Lung microvascular endothelial cell (primary cell): ENCODE measurements at places on chromosomes 5 and 9.
A peak's percentile ranks its signal among the peaks of the same experiment; 100 is the strongest.

DNA sequence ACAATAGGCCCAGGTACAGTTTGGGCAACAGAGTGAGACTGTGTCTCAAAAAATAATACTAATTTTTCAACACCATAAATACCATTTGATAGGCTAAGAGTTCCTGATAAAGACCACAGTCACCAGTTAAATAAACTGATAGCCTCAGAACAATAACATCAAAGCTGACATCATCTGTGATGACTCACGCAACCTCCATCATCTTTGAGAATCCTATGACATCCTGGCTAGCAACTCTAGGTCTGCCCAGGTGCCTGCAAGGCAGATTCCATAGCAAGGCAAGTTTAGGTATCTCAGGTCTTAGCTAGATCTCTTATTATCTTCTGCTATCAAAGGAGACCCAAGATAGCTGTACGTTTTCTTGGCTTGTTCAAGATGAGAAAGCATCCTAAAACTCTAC, 30.5 kb upstream of the UBAP2 start:
- peak; percentile 57 for DNase-seq

DNA sequence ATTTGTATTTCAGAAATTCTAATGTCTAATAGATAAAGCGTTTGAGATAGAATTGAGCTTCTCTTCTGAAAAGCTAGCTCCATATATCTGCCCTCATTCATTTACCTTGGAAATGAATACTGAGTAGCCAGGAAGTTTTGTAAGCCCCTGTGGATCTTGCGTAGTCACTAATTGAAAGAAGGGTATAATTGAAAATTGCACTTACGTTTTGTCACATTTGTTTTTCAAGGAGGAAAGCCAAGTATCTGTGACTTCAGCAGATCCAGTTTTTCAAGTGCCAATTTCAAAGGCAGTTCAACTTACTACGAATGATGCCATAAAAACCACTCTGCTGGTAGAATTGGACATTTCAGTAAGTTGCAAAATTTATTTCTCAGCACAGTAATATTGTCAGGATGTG, 14.0 kb downstream of the MTRR start:
- no peak for DNase-seq

DNA sequence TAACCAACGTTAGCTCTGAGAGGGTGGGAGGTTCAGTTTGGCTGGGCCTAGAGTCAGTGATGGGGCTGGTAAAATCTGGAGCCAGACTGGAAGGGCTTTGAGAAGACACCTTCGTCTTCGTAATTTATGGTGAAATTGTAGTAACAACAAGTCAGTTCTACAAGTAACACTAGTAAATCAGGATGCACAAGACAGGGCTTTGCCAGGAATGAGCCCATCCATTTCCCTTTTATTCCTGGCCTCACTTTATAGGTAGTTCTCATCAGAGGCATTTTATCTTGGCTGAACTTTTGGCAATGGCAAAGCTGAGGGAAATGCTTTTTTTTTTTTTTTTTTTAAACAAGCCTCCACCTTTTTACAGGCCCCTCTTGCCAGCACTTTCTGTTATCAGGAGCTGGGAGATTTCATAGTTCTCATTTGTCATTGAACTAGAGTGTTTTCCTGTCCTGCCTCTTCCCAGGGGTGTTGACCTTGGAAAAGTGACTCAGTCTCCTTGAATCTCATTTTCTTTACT, 110.5 kb upstream of the KLF4 start:
- DNase-seq = peak; percentile 63

DNA sequence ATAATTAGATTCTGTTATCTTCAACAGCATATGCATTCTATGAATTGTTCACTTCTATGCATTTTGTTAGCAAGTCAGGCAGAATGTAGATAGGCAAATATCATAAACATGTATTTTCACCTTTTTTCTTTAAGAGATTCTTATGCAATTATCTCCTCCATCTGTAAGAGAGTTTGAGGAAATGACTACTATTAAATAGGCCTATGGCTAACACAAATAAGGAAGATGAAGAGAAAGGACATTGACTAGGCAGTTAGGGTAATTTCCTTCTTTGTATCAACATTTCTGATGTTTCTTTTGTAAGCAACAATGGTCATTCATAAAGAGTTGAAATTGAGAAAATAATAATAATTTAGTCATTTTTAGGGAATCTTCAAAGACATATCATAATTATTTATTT, 145.2 kb upstream of the CDH12 start:
- DNase-seq = no peak

DNA sequence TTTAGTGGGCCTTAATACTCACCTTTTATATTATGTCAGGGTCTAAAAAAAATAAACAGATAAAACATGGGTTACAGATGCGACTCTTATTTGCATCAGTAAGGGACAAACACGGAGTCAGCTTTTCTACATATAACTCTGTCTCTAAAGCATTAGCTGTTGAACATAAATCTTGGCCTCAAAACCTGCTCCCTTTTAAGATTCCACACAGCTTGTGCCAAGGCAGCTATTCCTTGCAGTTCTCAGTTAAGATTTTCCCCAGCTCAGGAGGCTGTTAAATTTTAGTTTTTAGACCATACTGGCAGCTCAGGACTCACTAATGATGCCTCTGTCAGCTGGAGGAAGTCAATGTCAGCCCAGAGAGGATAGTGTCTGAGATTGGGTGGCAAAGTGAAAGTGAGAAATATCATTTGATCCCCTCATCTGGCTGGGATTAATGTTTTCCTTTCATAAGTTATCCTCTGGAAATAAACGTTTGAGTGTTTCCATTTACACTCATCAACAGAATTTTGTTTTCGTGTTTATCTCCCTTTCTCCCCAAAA, 287.5 kb downstream of the ELAVL2 start:
- DNase-seq = no peak

GRCh38 chr5:132434416-132435286, 55.9 kb downstream of the IRF1 start:
- no peak for DNase-seq

DNA sequence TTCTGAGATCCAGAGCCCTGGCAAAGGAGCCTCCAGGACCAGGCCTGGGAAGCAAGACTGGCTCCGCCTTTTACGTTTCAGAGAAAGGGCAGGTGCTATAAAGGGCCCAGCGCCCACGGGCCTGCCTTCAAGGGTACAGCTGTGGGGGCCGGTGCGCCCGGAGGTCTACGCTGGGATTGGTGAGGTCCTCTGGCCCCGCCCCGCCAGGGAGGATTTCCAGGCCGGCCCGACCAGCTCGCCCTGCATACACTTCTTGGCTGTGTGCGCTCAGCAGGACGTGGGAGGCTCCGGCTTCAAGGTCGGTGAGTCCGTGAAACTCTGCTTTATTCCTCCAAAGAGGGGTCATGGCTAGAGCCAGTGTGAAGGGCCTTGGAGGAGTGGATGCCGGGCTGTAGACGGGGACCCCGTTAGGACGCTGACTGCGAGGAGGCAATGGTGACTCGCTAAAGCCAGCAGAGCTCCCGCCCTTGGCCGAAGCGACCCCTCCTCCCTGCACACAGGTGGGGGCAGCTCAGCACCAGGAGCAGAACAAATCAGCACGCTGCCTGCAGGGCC, at the start of gene CKMT2:
CKMT2 (plus strand) TSS at position 243 of the 555 bp plus-strand sequence. CDS start 17,811 bp downstream, outside the sequence.
- peak; percentile 48 for DNase-seq

GRCh38 chr5:161256957-161257356, 289.6 kb downstream of the GABRB2 start:
- DNase-seq = no peak

DNA sequence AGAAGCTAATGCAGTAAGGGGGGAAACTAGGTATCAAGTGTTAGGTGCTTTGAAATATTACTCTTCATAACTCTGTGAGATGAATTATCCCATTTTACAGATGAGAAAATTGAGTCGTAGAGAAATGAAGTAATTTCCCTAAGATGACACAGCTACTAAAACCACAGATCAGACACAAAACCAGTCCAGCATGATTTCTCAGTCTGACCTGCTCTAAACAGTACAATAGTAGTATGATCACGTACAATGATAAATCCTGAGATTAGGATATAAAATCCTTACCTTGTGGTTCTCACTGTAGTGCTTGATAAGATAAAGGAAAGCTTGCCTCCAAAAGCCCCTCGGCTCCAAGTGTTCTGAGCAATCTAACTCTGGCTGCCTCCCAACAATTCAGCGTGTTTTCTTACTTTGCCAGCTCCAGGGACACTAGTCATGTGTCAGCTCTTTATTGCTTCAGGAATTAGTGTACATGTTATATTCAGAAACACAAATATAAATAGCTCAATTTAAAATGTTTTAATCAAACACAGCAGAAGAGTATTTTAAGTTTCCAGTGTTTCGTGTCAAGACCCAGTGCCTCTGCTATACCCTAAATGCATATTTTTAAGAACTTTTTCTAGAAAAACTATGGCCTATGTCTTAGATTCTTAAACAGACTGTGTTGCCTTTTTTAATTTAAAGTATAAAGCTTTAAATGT, 243.6 kb downstream of the DENND1A start:
- no peak for DNase-seq

- no peak for DNase-seq
Measured at GRCh38 chr9:125965477-125965876, 218.3 kb downstream of the PBX3 start.

GRCh38 chr5:111737716-111738115, 19.3 kb downstream of the NREP start:
- DNase-seq = no peak
